Activated gamma-delta T cell treated with anti-CD3 and anti-CD28 coated beads, Interleukin-2, amount 50 U/mL, for 16 hours (primary cell): ENCODE measurements at places on chromosomes 4 and X.

DNA sequence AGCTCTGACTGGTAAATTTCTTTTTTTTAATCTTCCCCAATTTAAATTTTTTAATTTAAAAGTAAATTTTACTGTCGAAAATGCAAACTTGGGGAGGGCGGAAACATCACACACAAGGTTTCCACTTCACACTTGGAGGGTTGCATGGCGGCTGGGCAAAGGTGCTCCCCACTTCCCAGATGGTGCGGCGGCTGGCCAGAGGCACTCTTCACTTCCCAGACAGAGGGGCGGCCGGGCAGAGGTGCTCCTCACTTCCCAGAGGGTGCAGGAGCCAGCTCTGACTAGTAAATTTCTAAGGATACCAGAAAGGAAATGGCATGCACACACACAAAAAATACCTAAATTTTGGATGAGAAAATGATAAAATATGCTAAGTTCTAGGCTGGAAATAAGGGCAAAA, 16.4 kb downstream of the C1QTNF7 start:
- no peak for DNase-seq

DNA sequence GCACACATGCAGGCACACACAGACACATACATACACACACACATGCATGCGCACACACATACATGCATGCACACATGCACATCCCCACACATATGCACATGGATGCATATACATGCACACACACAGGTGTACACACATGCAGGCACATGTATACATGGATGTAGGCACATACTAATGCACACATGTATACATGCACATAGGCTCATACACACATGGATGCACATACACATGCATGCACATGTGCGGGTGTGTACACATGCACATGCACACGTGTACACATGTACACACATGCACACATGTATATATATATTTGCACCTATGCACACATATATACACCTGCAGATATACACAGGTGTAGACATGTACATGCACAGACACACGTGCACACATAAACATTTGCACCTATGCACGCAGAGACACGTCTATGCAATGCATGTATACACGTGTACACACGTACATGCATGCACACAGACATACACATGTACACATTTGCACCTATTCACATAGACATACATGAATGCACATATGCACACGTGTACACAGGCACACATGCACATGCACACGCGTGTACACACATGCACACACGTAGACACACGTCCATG, 4.0 kb downstream of the PLCXD1 start:
- DNase-seq: no peak

GRCh38 chrX:136203438-136203837, 47.8 kb downstream of the MAP7D3 start:
- no peak for DNase-seq

DNA sequence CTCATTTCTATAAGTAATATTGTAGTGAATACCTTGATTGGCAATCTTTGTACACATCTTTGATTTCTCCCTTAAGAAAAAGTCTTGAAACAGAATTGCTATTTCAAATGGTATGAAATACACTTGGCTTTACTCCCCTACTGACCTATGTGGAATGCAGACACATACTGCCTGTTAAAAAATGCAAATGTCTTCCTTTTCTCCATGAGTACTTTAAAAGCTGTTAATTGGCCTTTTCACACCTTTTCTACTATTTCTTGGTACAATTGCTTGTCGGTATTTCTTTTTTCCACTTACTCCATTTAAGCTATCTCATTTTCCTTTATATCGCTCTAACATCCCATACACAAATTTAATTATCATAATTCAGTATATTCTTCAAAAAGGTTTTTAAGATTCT, 87.2 kb downstream of the FRYL start:
- no peak for DNase-seq

DNA sequence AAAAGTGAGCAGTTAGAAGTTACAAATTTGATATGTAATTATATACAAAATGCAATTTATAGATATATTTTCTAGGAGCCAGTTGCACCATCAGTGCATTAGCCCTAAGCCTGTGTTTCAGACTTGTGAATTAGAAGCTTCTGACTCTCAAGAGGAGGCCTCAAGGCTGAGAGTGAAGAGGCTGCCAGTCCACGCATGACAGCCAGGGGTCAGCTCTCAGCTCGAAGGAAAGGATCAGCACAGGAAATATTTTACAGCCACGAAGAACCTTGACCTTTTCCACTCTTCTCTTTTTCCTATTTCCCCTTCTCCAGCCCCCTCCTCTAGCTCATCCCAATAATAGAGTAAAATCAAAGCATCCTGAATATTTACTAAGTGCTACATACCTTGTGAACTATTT, 642.4 kb downstream of the TRIML1 start:
- no peak for DNase-seq

GRCh38 chr4:186622788-186623464, 67.6 kb upstream of the MTNR1A start:
- no peak for DNase-seq

DNA sequence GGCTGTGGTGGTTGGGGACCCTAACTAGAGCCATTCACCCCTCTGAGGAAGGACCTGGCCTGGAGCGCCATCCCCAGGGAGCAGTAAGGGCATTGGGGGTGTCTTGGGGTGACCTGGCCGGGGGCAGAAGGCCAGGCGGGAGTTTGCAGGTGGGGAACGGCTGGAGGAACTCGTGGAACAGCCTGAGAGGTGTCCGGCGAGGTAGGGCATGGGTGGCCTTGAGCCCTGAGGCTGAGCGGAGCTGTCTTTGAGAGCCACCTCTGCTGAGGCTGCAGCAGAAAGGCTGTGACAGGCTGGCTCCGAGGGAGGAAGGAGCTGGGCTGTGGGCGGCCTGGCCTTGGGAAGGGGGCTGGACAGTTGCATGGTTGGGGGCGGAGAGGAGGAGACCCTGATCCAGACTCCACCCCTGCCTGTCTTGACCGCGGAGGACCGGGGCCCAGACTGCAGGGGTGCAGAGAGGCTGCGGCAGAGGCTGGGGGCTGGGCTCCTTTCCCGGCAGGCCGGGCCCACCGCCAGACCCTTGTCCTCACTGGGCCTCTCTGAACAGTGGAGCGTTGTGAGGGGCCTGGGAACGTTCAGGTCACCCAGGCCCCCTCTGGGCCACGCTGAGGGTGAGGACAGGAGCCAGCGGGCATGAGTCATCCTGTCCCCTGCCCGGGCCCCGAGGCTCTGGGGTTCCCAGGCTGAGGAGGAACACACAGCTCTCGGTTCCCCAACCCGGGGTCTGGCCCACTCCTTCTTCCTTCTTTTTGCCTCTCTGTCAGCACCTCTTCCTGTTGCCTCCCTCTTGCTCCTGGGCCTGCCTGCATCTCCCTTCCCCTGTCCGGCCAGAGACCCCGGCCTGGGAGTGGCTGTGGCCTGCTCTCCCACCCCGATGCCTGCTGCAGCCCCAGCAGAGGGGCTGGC, 8.1 kb downstream of the SH3BP2 start:
- no peak for DNase-seq

DNA sequence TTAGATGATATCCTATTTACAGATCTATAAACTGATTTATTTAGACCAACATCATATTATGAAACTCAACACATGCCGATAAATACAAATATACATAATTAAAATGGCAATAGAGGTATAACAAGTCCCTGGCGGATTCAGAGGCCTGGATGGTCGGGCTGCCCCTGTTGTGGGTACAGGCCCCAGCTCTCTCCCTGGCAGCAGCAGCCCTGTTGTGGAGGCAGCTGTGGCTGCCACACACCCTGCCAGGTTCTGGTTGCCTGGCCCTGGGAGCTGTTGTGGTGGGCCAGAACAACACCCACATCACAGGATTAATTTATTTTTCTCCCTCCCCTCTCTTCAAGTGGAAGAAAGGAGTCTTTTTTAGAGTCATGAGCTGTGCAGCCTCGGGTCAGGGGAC, 12.1 kb upstream of the TCEAL2 start:
- no peak for DNase-seq

DNA sequence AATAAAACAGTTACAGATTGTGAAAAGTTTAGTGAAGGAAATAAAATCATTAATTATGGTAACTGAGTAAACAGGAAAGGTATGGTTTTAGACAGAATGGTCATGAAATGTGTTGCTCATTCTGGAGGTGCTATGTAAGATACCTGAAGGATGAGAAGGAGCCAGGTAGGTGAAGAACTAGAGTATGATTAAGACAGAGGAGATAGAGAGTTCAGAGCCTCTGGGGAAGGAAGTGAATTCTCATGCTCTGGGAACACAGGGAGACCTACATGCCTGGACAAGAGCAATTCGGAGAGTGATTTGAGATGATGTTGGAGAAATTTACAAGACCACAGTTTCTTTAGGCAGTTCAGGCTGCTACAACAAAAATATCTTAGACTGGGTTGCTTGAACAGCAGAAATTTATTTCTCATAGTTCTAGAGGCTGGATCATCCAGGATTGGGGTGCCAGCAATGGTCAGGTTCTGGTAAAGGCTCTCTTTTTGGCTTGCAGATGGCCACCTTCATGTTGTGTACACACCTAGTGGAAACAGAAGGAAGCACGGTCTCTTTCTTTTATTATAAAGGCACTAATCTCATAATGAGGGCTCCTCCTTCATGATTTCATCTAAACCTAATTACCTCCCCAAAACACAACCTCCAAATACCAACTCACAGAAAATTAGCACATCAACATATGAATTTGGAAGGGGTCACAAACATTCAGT, 1416.1 kb downstream of the PCDH7 start:
- no peak for DNase-seq

GRCh38 chr4:5409237-5409636, 299.1 kb downstream of the EVC2 start:
- no peak for DNase-seq

DNA sequence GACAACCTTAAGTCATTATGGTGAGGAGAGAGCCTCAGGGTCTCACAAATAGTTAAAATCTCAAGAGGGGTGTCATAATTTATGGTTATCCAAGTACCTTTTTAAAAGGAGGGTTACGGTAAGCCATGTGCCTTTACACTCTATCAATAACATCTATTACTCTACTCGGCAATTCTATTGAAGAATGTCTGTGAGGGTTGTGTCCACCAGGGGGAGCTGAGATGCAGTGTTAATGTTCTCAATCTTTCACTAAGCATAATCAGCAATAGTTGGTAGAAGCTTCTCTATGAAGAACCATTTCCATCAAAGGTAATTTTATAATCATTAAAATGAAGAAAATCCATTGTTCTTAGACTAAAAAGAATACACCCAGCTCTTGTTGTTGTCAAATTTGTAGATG, 457.4 kb downstream of the CENPC start:
- DNase-seq: no peak

DNA sequence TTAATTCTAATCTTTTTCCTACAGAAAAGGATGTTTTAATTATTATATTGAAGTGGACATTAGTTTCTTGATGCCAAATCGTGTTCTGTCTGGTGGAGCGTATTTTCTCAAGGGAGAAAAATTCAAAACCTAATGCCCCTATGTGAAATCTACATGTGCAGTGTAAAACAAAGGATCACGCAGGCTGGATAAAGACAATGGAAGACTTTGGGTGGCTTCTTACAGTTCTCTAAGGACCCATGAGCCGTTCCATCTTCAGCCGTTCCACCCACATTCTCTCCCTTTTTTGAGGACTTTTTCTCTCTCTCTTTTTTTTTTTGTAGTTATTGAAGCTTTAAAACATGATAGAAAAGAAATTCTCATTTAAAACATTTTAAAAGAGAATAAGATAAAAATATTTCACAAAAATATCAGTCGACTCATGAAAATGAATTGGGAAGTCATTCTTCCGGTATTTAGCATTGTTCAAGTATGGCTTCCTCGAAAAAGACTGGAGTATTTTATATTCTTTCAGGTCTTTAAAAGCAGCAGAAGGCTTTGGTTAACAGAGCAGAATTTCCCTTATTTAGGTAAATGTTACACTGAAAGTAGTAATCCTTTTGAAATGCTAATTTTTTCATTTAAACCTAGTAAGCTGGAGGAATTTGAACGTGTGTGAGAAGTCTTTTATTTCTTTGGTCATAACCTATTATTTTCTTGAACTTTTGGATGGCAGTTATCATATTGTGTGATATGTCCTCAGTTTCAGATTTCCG, 11.0 kb downstream of the TENM3 start:
- DNase-seq: no peak

DNA sequence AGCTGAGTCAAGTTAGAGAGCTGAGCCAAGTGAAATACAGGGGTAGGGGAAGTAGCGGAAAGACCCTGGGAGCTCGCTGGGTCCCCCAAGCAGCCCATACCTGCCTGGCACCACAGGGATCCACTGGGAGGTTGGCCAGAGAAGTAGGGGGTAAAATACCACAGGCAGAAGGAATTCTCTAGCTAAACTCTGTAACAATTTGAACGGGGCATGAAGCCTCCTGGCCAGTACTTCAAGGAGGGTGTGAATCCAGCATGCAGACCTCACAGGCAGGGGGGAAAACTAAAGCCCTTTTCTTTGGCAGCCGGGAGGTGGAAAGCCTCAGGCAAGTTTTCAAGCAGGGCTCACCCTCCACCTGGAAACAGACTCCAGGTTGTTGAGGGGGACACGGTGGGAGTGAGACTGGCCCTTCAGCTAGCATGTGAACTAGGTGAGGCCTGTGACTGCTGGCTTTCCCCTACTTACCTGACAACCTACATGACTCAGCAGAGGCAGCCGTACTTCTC, 3.7 kb upstream of the UGT2A1 start:
- DNase-seq: no peak

DNA sequence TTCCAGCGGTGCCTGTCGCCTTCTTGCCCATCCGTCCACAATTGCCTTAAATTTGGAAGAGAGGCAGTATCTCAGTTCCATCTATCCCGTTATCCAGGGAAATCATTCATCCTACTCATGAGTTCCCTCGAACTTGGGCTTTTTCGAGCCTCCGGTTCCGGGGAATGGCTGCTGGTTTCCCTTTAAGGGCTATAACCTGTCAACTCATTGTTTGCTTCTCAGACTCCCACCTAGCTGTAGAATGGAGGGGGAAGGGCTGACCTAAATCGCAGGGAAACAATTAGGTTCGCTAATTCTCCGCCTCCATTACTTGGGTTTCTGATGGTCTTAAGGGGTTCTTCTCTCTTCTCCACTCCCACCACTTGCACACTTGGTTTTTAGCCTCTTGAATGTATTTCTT, 1.2 kb downstream of the UCHL1 start:
- DNase-seq: no peak

DNA sequence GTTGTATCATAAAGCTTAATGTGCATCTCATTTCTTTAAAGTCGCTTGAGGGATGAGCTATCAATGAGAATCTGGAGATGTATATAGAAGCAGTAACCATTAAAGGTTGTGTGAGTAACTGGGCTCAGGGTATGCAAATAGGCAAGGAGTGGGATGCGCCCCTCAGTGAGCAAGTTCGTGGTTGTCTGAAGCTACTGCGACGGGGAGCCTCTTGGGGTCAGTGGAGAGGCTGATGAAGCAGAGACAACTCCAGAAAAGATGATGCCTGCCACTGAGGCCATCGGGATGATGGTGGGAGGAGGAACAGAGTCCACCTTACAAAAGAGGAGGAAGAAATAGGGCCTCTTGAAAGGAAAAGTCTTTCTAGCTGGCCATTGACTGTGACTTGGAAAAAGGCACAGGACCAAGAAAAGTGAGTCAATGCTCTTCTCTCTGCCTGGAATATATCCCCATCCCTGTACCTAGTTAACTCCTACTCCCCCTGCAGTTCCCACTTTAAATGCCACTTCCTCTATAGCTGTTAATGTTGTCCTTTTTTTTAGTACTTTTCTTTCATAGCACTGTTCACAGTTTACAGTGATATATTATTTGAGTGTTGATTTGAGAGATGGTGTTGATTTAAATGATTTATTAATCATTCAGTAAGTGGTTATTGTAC, 51.4 kb upstream of the LSM6 start:
- DNase-seq: no peak
